ENCODE measurements at places on chromosomes 7 and 10.
A peak's percentile ranks its signal among the peaks of the same experiment; 100 is the strongest.

DNA sequence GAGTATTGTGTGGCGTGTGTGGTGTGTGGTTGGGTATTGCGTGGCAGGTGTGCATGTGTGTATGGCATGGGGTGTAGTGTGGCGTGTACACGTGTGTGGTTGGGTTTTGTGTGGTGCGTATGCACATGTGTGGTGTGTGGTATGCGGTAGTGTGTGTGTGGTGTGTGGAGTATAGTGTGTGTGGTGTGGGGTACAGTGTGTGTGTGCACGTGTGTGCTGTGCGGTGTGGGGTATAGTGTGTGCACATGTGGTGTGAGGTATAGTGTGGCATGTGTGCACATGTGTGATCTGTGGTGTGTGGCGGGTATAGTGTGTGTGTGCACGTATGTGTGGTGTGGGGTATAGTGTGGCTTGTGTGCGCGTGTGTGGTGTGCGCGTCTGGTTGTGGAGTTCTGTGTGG lies 20.9 kb upstream of the UTF1 start:
- no peak for DNase-seq

- DNase-seq, result no peak
These were observed 65.0 kb downstream of the DNAJB6 start for GRCh38 chr7:157401567-157402387.

DNA sequence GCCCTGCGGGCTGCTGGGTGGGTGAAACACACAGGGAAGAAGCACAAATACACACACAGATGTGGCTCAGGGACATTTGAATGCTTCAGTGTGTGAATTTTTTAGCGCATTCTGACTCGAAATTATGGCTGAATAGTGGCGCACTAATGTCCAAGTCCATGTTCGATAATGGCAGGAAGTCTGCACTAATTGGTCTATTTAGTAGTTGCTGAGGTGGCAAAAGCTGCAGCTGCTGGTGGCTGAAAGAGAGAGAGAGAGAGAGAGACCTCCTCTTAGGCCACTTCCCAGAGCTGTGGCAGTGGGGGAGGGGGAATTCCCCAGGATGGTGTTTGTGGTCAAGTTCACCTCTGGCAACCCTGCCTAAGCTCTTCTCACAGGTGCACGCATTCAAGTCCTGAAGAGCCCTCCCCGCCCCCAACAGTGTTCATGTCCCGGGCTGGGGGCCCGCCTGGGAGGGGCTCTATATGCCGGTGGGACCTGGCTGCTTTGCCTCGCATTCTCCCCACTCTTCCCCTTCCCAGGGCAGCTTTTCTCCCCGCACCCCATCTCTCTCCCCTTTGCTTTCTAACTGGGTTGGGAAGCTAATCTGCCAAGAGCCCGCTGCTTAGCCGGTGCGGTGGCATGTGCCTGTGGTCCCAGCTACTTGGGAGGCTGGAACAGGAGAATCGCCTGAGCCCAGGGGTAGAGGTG lies 6.0 kb upstream of the MNX1 start:
- no peak for DNase-seq

DNA sequence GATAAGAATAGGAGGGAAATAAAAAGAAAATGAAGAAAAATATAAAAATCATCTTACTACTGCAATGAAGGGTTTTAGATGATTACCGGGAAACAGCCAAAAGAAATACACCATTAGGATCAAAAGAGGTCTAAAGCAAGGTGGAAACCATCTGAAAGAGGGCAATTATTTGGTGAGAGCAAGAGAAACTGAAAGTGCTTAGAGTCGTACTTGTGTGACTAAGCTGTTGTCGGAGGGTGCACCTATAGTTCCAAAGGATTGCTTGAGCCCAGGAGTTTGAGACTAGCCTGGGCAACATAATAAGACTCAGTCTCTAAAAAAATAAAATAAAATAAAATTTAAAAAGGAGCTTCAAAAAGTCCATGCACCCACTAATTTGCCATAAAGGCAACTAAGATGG lies 169.5 kb downstream of the DKK1 start:
- no peak for DNase-seq

DNA sequence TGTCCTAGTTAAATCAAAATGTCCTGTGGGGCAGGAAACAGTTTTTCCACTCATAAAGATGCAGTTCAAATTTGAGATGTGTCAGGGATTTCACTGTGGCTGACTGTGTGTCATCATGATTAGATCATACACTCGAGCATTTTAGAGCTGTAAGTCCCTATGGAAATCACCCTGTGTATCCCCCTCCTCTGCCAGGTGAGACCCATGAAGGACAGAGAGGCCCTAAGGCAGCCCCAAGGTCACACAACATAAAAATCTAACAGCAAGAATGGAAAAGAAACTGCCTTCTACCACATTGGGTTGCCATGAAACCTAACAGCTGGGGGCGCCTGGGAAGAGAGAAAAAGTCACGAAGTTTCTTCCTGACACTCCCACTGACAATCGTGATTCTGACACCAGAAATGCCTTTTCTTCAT lies 135.8 kb downstream of the KCNMA1 start:
- DNase-seq, result no peak

DNA sequence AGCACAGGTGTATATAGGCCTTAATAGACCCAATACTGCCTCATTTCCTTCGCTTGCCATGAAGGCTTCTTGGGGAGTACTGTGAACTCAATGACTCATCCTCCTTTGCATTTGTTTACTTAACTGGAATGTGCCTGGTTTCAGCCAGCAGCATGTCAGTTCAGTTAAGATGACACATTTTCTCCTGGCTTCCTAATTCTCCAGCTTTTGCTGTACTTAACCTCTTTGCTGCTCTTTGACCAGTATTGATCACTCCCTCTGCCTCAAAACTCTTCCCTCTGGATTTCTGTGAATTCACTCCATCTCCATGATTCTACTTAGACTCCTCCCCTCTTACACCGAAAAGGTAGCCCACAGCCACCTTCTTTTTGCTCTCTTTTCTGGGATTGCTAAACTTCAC lies 135.7 kb downstream of the MAGI2 start:
- DNase-seq, result no peak

- no peak for DNase-seq
These were observed 194.7 kb upstream of the BMPER start for GRCh38 chr7:33710608-33711007.

DNA sequence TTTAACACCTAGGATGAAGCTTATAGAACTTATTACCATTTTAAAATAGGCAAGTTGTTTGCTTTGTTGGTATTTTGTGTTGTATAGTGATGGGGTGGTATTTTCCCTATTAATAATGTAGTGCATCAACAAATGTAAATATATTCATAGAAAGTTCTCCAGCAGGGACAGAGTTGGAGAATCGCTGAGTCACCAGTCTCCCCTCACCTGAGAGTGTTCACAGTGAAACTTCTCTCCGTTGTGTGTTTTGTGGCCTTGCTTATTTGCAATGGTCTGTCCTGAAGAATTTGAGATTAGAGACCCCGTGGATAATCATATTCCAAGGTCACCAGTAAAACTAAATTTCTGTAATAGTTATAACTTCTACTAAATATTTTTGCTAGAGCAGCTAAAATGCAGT lies 51.0 kb downstream of the HDAC9 start:
- no peak for DNase-seq

DNA sequence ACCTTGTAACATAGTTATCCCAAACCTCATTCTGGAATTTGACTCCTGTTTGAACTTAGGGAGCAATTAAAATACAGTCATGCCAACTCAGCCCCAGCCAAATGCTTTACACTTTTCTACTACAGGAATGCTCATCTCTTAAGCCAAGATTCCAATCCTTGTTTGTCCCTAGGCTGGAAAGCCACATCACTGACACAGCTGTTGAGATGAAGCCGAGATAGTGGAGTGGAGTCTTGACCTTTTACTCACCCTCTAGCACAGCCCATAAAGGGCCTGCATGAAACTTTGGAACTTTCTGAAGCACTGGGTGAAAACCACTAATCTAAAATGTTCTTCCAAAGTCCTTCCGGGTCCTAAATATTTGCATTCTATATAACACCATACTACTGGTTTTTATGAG lies 247.3 kb downstream of the ETV1 start:
- no peak for DNase-seq

GRCh38 chr10:49347342-49347741 lies 48.4 kb downstream of the C10orf71 start:
- no peak for DNase-seq

- no peak for DNase-seq
These were observed 413.5 kb upstream of the SEMA3D start for GRCh38 chr7:85600395-85600794.

DNA sequence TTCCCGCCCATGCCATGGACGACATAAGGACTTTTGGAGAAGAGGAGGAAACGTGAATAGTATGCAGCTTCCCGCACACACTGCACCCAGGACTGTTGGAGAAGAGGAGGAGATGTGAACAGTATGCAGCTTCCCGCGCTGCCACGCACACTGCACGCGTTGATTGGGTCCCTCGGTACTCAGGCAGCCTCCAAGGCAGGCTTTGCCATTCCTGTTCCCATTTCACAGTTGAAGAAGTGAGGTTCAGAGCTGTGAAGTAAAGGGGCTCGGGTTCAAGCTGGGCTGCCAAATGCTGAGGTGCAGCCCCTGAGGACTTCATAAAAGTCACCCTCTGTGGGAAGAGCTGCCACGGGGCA lies 147.9 kb upstream of the FAM20C start:
- no peak for DNase-seq

DNA sequence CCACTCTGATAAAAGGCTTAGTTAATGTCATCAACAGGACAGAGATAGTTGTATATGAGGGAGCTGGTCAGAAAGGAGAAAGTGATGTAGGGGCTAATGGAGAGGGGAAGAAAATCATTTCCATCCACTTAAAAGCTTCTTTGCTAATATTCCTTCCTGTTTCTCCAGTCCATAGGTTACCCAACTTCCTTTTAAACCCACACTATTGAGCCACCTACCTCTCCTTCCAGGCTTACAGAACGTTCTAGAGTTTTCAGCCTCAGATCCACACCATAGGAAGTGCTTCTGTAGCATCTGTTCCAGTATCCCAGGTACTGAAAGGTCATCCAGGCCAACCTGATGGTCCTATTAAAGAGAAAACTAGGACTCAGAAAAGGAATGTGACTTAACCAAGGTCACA lies 28.2 kb downstream of the STRIP2 start:
- no peak for DNase-seq

DNA sequence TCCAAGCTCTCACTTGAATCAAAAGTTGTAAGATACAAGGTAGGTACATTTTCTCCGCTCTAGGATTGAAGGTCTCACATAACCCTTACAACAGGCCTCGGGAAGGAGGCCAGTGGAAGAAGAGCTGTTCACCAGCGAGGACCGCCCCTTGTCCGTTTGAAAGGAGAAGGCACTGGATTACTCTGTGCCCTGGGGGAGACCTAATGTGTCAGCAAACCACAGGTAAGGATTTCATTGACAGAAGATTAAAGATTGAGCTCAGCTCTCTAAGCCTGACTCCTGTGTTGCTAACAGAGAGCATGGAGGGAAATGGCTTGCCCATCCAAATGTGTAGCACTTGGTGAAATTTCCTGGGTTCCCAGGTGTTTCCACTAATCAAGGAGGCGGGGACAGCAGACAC lies 81.2 kb downstream of the SLC16A9 start:
- no peak for DNase-seq

DNA sequence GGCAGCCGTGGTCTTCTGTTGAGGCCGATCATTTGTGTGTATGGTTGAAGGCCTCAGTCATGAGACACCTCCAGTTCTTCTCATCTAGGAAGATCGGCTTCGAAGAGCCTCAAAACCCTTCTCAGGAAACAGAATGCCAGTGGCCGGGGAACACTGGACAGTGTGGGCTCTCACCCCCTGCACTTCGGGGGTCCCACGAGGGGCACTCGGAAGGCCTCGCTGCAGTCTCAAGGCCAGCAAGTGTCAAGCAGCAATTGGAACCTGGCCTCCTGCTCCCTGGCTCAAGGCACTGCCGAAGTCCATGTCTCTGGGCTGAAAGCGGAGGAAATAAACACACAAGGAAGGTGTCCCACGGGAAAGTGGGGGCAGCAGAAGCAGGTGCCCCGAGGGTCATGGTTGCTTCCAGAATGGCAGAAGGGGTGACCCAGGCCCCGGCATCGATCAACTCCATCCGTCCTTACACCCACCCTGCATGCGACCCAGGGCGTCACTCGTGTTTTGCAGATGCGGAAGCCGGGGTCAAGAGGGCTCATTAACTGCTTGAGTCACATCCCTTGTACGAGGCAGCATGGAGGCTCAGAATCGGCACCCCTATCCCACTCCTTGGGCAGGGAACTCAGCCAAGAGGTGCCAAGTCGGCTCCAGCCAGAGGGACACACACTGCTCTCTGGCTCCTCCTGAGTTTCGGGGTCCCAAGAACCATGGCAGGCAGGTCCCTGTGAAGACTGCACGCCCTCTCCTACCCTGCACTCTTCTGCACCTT lies 231.3 kb upstream of the SHH start:
- DNase-seq, result no peak

DNA sequence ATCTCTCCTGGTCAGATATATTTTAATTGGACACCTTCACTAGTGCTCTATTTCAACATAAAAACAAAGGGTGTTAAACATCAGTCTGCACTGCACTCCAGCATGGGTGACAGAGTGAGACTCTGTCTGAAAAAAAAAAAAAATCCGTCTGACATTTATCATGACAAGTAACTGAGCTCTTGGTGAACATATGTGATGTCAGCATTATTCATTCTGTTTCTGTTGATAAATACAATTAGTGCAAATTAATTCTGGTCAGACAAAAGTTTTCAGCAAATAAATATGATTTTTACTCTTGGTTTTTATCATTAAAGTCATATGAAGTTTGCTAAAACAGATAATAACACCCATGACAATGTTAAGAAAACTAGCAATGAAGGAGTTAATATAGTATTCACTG lies 692.8 kb upstream of the GRM3 start:
- no peak for DNase-seq

- DNase-seq, result no peak
These were observed 133.7 kb downstream of the TFPI2 start for GRCh38 chr7:93756890-93757289.

DNA sequence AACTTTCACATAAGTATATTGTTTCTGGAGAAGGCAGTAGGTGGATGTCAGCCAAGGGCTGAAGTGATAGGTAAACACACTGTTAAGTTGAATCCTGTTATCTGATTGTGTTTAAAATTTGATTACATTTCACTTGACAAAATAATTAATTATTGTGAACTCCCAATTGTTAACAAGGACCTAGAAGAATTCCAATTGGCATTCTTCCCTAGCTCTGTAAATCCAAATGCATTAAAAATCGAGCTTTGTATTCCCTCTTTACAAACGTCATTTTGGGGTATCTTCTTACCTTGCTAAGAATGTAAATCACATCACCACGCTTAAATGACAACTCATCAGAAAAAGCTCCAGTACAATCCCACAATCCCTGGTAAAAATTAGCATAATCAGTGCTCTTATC lies 179.9 kb downstream of the SKAP2 start:
- no peak for DNase-seq

- DNase-seq, result no peak
These were observed 45.3 kb upstream of the ITGA8 start for GRCh38 chr10:15764892-15765454.

- peak; percentile 62 for DNase-seq
These were observed 39.1 kb downstream of the VOPP1 start for GRCh38 chr7:55533050-55533728.

DNA sequence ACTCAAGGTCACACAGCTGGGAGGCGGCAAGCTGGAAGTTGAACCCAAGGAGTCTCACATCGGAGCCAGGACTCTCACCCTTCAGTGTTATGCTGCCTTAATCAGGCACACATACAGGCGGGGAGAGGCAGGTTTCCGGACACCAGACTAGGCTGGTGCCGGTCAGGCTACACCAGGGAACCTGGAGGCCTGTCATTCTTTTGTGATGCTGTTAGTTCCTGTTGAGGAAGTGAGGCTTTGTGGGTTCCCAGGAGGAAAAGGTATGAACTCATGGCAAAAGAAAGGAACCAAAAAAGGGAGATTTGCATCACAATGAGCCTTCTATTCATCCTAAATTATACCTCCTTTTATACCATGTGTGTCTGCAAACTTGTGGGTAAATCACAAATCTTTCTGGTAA lies 103.8 kb downstream of the TCF7L2 start:
- DNase-seq, result no peak

- DNase-seq, result no peak
These were observed 605.9 kb downstream of the KCNMA1 start for GRCh38 chr10:77031531-77032187.
